NB4 (cell line): ENCODE measurements at places on chromosomes 4 and X.

DNA sequence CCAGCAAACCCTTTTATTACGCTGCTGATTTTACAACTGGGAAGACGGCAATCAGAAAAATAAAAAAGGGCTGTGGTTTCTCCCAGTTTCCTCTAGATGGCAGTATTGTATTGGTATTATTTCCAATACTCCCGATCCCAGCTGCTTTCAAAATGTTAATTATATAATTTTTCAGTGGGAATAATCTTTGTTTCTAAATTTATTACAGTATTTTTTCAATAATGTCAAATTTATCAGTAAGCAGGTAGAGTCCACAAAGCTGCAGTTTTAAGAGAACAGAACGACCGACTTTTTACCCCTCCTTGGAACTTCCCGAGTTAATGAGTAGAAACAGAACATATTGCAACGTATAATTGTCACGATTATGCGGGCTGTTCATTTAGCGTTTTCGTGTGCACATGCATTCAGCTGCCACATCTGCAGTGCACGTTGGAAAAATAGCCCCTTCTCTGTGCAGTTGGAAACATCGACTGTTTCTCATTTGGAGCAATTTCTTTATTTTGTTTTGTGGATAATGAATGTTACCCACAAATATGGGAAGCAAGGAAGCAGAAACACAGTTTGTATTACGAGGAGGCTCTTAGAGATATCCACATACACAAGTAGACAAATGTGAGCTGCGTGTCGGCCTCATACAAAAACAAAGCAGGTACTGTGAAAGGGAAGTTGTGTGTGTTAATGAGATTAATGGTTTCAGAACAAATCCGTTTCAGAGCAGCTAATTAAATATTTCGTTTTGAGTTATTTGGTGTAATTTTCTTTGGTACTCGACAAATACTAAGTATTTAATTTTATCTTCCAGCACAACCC is 188.0 kb downstream of the STIM2 start:
- DNase-seq: peak; percentile 53

- DNase-seq: peak; percentile 22
These were observed 117.0 kb downstream of the KDR start for GRCh38 chr4:55008166-55009056.

DNA sequence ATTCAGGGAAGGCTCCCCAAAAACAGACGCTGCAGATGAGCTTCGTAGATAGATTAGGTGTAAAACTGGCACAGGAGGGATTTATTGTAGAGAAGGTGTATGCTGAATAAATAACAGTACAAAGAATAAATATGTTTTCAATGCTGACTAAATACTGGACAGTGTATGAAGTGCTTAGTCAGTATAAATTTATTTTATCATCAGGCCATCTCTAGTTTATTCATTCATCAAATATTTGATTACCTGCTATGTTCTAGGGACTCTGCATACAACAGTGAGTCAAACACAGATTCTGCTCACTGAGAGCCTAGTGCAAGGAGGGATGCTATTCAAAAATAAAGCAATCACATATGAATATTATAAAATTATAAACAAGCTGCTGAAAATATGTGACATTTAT is 63.6 kb upstream of the TSPAN5 start:
- DNase-seq: no peak

DNA sequence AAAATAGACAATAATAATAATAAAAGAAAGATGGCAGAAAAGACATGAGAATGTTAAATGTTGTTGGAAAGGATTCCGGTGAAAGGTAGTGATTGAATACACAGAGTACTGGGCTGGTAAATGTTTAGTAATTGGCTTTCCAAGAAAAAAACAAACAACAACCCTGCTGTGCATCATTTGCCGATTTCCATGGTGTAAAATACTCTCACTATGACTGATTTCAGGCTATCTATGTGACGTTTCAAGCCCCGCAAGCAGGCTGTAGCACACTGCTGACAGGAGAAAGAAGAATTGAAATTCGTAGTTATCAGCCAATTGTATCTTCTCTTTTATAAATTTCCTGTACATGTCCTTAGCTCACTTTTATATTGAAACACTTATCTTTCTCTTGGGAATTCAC is 13.6 kb upstream of the SEPTIN6 start:
- no peak for DNase-seq

DNA sequence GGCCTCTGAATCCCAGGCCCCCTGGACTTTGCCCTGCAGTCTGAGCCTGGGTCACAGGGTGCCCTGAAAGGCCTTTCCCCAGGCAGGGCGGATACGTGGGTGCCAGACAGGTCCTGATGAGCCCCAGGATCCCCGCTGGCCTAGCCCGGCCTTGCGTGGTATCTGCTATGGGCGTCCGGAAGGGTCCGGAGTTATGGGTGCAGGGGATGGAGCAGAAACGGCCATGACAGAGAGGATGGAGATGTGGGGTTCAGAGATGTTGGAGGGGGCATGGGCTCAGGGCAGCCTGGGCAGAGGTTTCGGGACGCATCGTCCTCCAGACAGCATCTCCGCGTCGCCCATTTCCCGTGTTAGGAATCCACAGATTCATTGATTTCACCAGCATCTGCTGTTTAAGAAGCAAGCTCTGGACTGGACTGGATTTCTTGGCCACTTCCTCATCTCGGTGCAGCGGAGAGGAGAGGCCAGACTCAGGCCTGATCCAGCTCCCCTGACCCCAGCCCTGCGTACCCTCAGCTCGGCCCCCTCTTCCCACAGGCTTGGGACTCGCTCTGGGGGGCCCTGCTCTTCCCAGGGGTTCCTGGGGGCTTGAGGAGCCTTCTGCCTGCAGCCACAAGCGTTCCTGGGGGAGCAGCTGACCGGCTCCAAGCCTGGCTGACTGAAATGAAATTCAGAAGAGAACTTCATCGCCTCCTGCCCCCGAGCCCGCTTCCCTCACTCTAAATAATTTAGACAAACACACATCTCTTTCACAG is 86.9 kb upstream of the ADRA2C start:
- no peak for DNase-seq

- no peak for DNase-seq
These were observed 146.2 kb upstream of the PDE5A start for GRCh38 chr4:119774840-119775239.

DNA sequence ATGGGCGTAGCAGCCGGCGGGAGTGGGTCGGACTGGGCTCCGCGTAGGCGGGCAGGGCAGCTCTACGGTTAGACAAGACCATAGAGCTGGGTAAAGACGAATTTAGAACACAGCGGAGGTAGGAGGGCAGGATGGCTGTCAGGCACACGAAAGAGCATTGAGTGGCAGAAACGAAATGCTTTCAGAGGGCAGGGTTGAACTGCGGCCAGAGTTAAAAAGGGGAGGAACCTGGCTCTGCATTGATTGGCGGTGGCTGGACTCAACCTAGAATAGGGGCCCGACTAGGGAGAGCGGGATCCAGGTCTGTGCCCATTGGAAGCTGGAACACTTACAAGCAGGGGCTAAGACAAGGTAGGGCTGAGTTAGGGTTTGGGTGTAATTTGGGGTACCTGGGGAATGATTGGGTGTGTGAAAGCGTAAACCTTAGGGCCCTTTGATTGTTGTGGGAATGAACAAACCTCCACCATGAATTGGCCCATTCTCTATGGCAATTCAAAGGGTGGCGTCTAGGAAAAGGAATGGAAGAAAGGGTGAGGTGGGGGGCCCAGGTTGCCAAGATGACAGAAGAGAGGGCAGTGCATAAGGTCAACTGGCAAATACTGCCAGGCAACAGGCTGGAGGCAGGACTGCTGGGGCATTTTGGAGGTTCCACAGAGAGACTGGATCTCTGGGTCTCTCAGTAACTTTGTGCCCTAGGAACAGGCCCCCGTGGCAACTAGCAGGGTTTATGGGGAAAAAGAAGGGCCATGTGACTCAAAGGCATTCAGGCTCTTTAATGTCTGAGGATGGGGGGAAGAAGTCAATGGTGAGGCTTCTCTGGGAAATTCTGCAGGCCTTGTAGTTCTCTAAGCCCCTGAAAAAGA is 911 bp upstream of the ELK1 start:
- no peak for DNase-seq

GRCh38 chr4:60945641-60946040 is 254.5 kb upstream of the ADGRL3 start:
- DNase-seq: no peak

GRCh38 chr4:111943796-111944203 is 201.5 kb upstream of the FAM241A start:
- DNase-seq: peak; percentile 58

GRCh38 chrX:130083656-130084382 is 26.5 kb downstream of the ELF4 start:
- peak; percentile 82 for DNase-seq

DNA sequence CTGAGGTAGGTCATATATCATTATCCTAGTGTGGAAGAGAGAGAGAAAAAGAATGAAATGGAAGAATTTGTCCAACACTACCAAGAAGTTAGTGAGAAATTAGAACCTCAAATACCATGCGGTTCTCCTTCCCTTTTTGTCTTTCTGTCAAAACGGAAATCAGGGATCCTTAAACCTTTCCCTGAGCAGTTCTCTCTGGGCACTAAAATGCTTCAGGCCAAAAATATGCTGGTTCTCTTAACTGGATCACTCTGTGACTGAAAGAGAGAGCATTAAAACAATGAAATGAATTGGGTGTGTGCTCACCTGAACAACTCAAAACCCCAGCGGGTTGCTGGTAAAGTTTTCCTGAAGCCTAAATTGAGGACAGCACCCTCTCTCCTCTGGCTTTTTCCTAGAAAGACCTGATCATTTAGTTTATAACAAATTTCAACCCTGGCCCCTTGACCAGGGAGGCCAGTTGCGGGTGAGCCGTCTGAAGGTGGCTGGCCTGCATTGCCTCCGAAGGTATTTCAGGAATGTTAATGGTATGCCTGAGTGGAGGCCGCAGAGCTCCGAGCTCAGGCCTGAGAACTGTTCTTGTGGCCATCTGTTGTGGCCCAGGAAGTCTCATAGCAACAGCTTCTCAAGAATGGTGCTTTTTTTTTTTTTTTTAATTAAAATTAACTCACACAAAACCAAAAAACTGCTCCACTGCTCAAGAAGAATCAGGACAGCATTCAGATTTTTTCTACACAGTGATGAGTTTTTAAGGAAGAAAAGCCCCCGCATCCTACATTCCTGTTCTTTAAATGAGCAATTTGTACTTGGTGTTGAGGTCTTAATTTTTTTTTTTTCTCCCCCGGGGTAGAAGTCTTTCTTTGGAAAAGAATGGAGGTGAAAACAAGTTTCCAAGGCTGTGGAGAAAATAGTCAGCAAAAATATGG is 155.1 kb downstream of the SHROOM3 start:
- DNase-seq: no peak

- DNase-seq: no peak
These were observed 125.5 kb downstream of the HTR2C start for GRCh38 chrX:114709406-114709805.

GRCh38 chrX:123713841-123714240 is 19.0 kb downstream of the THOC2 start:
- DNase-seq: no peak

DNA sequence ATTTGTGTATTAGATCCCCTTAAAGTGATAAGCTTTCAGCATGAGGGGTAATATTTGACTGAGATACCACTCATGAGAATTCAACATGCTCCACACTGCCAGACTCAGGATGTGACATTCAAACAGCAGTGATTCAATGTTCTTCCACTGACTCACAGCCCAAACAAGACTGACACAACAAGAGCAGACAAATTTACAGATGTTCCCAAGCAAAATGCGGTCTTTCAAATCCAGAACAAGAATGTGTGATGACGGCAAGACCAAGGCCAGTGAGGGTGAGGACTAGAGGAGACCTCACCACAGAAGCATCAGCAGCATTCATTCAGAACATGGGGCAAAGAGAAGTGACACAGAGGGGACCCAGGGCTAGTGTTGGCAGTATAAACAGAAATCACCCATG is 99.3 kb upstream of the GRIA3 start:
- no peak for DNase-seq

DNA sequence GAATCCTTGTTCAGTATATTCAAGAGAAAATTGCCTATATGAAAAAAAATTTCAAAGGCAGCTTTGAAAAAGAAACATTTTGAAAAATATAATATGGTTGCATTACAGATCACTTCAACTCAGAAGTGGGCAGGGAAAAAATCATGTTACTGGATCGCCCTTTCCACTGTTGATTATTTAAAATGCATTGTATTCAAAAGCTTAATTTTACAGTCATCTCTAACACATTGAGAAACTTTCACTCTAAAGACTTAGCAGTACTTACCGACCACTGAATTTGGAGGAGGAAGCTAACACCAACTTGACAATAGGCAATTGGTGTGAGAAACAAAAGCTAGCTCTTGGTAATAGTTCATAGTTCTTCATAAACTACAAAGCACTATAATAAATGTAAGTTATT is 101.9 kb downstream of the CEP135 start:
- peak; percentile 14 for DNase-seq

DNA sequence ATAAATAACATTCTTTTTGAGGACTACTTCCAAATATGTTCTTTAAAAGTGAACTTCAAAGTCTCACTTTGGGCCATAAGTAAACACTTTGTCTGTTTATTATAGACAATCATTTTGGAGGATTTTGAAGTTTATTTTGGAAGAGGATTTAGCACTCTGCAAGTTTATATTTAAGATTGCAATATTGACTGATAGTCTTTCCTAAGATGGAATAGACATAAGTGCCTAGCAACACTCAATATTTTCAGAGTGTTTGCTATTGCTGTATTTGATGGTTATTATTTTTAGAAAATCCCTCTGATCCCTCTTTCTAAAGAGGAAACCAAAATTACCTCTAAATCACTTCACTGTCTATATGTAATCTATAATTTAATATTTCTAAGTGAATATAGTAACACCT is 42.8 kb upstream of the MAD2L1 start:
- DNase-seq: no peak

GRCh38 chr4:40227284-40227683 is 30.5 kb downstream of the RHOH start:
- peak; percentile 60 for DNase-seq

DNA sequence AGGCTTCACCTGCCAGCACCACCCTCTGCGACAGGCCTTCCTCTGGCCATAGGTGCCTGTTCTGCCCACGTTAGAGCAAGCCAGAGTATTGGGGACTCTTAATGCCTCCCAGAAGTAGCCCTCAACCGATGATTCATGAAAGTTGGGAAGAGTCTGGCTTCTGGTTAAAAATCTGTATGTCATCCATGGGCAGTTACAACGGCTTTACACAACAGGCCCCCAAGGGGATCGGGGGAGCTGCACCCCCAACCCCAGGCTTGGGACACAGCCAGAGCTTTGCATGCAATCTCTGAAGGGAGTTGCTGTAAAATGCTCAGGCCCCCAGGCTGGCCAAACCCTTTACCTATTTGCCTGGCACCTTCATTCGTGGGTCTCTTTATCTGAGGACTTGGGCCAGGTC is 5.4 kb upstream of the CYTL1 start:
- peak; percentile 99 for DNase-seq

- no peak for DNase-seq
These were observed 1161.3 kb downstream of the C4orf33 start for GRCh38 chr4:130257271-130257670.

DNA sequence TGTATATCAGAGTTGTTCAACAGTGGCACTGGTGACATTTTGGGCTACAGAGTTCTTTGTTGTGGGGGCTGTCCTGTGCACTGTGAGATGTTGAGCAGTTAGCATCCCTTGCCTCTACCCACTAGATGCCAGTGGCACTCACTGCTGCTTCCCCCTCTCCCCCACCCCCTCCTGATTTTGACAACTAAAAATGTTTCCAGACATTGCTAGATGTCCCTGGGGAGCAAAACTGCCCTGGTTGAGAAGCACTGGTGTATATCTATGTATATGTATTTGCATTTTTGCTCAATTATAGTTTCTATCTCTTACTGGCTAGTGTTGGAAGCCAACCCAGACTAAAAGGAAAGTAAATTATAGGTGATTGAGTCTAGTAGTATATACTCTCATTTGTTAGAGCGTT is 2.4 kb downstream of the TMEM131L start:
- peak; percentile 64 for DNase-seq

GRCh38 chrX:136689436-136689835 is 41.5 kb downstream of the CD40LG start:
- DNase-seq: no peak
